CD4-positive, alpha-beta memory T cell (primary cell): ENCODE measurements at places on chromosomes 3 and 15.

DNA sequence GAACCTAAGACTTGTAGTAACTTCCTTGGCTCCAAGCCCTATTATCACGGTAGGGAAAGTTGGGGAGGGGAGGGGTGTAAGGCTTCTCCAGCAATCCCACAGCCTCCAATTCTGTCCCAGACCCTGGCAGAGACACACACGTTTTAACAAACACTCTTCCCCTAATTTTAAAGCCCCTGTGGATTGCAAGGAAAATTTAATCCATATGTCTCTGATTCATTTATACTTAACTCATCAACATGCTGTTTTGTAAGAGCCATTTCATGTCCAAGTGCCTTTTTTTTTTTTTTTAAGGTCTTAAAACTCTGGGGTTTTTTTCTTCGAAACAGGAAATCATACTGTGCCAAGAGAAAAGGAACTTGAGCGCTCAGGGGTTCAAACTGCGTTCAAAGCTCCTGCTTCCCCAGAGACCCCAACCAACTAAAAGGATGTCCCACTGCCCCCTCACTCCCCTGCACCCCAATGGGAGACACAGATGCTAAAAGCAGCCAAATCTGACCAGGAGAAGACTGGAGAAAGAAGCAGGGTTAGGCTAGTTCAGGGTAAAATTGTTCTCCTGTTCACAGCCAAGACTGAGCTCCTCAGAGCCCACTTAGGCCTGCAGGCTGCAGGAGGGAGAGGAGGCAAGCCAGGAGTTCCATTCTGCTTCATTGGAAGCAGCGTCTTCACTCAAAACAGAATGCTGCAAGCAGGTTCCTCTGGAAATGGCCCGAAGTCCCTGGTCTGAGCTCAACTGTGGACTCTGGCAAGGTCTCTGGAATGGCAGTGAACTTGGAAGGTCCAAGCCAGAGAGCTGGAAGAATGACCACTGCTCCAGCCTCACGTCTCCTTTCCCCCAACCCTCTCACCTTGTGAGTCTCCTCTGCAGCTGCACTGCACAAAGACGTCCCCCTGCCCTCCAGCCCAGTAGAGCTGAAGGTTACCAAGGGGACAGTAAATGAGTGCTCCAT lies 172.5 kb downstream of the NTRK3 start:
- no peak for DNase-seq

DNA sequence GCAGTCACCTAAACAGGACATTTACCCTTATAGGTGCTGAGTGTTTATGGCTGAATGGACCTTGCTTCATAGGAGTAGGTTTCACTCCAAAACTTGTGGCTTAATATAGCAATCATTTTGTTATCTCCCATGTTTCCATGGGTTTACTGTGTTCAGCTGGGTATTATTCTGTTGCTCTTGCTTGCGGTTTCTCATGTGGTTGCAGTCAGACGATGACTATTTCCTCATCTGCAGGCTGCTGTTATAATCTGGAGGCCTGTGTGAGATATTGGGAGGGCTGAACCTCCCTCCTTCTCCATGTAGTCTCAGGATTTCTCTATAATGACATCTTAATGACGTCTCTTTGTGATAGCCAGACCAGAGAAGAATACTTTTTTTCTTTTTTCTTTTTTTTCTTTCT lies 98.1 kb downstream of the ZPLD1 start:
- peak; percentile 50 for DNase-seq

DNA sequence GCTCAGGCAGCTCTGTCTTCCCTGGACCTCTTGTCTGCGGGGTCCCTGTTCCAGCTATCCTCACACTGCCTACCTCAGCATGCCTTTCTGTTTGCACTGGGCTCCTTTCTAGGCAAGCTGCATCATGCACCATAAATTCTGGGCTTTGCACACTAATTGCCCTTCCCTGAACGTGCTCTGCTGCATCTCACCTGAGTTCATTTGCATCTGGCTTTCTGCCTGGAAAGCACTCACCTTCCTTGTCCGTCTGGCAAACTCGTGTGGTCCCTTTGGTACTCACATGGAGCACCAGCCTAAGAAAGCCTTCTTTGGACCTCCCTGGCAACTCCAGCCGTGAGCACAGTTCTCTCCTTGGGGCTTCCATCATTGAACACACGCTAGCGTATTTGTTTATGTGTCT lies 365.6 kb downstream of the SV2B start:
- DNase-seq = no peak

- no peak for DNase-seq
These were observed 20.4 kb upstream of the PCOLCE2 start for GRCh38 chr3:142909282-142909681.

DNA sequence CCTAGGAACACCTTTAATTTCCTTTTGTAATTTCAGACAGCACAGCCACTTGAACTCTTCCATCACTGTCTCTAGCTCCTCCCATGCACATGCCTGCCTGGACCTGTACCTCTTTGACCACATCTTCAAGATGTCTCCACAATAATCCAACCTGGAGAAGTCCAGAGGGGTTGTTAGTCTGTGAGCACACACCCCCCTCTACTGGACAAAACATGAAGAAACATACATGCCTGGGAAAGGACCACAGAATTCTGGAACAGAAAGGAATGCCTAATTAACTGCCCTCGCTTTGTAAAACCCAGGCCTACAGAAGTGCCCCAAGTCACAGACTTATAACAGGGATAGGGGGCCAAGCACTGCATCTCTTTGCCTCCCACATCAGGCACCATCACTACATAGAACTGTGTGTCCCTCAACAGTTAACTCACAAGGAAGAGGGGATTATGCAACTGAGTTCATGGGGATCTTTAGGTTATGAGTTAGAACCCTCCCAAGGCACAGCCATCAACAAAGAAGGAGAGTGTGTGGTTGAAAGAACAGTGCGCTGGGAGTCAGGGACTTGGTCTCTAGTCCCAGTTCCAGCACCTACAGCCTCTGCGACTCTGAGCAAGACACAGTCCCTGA lies 61.7 kb downstream of the FMN1 start:
- no peak for DNase-seq

DNA sequence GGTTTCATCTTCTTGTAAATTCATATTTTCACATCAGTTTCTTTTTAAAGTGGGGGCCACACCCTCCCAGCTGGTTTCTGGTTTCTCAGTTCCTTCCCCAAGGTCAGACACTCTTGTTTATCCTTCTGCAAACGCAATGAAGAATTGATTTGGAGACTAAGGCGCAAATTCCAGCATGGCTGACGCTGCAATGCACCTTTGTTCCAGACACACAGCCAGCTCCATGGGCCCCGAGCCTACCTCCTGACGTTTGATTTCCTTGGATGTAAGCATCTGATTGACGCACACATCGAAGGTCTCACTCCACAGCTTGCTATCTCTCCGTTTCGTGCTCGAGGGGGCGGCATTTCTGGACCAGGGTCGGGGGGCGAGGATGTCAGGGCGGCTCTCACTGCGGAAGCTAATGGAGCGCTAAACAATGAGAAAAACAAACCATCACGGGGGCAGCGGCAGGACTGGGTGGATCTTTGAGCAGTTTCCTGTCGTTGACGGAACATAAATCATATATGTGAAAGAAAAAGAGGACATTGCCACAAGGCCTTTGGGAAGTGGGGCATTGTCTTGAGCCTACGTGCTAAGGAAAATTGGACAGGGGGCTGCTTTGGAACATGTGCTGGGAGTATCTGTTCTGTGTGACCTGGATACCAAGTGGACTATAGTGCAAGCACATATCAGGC lies 46.9 kb downstream of the ARHGEF3 start:
- DNase-seq = peak; percentile 44

DNA sequence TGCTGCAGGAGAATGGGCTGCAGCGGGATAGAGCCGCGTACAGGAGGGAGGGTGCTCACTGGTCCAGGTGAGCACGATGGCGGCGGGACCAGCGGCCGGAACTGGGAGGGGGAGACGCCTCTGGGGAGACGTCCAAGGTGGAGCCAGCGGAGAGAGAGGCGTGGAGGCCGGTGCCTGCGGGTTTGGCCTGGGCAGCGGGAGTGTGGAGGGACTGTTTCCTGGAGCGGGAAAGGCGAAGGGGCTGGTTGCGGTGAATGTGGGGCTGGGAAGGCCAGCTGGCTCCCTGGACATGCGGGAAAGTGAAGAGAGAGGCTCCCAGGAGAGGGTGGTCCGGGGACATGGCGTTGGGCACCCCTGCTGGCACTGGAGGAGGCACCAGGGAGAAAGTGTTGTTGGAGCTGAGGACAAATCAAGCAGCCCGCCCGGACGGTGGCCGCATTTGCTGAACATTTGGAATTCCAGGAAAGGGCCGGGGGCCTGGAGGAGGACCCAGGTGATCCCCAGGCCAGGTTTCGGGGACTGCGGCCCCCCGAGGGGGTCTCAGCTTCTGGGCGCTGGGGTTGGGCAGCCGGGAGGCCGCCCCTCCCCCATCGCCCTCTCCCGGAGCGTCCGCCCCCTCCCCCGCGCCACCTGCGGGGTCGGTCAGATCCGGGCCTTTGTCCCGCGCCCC lies 34.3 kb downstream of the DNAJB8 start:
- no peak for DNase-seq

DNA sequence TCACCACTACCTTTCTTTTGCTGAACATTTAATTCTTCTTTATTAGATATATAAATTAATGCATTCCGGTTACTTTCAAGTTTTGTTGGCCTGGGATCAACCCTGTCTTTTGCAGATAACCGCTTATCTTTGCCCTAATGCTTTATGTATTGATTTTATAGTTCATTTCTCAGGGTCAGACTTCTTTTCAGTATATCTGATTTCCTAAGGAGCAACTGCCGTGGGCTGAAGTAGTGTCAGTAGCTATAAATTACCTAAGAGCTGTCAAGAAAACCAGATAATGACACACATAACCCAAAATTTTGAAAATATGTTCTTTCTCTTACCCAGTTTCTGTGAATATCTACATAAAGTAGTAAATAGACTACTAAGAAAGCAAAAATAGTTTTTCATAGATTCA lies 38.0 kb downstream of the COL6A5 start:
- no peak for DNase-seq

- no peak for DNase-seq
These were observed 161.9 kb upstream of the CADPS start for GRCh38 chr3:63037116-63037515.

DNA sequence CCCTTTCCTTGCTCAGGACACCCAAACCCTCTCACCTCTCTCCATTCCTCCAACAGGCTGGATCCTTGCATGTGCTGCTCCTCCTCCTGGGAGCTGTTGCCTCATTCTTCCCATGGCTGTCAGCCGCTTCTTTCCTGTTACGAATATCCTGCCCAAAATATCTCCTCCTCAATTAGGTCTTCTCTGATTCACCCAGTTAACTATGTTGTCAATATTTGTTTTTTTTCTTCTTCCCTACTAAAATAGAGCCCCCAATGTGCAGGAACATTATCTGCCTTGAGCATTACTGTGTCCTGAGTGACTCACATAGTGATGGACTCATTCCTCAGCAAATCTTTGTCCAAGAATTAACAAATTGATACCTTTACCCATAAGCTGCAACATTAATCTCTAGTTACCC lies 357.2 kb downstream of the CLSTN2 start:
- no peak for DNase-seq

DNA sequence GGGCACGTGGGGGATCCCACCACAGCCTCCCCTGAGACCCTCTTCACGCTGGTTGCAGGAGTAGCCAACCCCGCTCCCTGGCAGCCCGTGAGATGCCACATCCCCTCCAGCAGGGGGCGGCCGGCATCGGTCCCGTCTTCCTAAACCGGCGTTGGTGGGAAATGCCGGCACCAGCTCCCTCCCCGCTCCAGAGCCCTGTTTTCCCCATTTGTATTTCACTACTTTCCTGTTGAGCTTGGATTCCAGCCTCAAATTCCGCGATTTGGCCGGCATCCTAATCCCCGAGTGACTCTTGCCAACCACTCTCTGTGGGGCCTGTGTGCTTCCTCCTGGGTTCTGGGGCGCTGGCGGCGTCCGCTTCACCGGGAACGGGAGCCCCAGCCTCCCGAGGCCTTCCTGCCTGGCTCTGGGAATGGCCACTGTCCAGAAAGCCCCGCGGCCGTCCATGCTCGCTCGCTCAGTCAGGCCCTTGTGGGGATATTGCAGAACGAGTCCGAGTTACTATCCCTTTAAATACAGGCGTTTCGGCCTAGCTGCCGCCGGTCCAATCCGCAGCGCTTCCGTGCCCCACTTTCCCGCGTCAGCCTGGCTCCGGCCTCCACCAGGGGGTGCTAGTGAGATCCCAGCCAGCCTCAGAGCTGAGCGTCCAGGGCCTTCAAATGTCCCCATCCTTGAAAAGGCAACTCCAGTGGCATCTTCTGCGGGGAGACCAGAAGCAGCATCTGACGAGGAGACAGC lies 8.1 kb upstream of the ADAMTS17 start:
- peak; percentile 82 for DNase-seq

DNA sequence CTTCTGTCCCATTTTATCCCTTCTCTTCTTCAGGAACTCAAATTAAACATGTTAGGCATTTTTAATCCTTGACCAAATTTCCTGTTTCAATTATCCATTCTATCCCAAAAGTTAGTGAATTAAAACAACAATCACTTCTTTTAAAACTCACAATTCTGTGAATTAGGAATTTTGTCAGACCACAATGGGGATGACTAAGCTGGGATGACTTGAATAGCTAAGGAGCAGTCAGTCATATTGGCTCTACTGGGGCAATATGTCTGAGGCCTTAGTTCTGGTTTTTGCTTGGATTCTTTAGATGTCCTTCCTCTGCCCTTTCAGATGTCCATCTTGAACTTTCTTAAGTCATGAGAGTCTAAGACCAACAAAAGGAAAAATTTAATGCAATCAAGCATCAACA lies 178.2 kb upstream of the TGFBR2 start:
- no peak for DNase-seq

GRCh38 chr15:96330450-96331143 lies at the start of gene NR2F2:
TSS of gene NR2F2 (plus strand) at chr15:96330700. CDS start at chr15:96332106, 1,406 bp downstream.
- no peak for DNase-seq

- DNase-seq = no peak
These were observed 2.3 kb upstream of the MED12L start for GRCh38 chr3:151082880-151083838.

GRCh38 chr3:16439848-16440708 lies 73.4 kb downstream of the RFTN1 start:
- no peak for DNase-seq

GRCh38 chr3:170128977-170129431 lies 52.5 kb downstream of the PHC3 start:
- no peak for DNase-seq

DNA sequence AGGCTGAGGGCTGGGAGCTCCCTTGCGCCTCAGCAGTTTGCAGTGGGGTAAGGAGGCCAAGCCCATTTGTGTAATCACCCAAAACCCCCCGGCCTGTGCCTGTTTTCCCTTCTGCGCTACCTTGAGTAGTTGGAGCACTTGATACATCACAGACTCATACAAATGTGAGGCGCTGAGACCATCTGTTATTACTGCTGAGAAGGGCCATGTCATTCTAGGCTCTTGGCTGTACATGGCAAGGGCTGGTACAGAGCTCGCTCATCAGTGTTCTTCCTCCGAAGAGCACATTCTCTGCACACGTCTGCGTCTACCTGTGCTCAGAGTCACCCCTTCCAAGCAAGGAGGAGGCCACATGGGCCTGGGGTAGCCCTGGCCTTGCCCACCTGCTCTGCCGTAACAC lies 9.3 kb downstream of the PLA2G4B start:
- DNase-seq = no peak

DNA sequence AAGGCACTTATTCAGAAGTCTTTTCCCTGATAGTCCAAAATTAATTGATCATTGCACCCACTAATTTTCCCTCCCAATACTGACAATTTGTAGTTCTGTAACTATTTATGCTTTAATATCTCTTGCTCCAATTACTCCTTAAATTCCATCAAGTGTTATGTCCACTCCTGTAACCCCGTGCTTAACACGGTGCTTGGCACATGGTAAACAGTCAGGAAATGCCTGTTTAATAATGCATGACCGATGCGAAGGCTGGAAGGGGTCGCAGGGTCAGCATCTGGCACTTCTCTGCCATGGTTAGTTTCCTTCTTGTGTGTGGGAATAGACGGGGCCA lies 553 bp upstream of the SEC22A start:
- no peak for DNase-seq
